CD4-positive, alpha-beta T cell treated with Interleukin-6 for 4 hours (primary cell): ENCODE measurements at places on chromosomes 1 and 21.

DNA sequence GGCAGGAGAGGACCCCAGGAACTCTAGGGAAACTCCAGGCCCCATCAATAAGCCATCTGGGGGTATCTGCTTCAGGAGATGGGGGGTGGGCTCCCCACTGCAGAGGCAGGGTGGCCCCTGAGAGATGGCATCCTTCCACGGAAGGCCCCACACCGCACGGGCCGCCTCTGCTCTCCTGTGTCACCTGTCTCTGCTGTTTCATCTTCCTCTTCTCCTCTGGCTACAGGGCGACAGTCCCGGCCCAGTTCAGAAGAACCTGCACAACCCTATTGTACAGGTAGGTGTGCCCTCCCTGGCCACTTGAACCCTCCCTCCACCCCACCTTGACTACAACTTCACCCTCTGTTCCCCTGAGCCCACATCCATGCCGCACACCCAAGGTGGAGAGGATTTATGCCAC is 90.2 kb upstream of the TMEM51 start:
- no peak for DNase-seq

DNA sequence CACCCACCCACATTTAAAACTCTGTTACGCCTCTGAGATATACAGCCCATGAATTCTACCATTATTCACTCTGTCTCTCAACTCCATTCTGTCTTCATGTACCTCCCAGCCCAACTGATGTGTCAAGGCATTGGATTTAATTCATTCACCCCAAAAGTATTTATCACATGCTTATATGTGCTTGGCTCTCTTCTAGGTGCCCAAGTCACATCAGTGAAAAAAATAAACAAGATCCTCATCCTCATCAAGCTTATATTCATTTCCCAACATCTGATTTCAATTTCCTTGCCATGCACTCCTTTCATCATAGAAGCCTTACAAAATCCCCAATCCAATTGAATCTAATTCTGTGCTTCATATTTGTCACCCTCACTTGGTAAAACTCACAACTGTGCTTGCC is 967.6 kb downstream of the LTN1 start:
- no peak for DNase-seq

DNA sequence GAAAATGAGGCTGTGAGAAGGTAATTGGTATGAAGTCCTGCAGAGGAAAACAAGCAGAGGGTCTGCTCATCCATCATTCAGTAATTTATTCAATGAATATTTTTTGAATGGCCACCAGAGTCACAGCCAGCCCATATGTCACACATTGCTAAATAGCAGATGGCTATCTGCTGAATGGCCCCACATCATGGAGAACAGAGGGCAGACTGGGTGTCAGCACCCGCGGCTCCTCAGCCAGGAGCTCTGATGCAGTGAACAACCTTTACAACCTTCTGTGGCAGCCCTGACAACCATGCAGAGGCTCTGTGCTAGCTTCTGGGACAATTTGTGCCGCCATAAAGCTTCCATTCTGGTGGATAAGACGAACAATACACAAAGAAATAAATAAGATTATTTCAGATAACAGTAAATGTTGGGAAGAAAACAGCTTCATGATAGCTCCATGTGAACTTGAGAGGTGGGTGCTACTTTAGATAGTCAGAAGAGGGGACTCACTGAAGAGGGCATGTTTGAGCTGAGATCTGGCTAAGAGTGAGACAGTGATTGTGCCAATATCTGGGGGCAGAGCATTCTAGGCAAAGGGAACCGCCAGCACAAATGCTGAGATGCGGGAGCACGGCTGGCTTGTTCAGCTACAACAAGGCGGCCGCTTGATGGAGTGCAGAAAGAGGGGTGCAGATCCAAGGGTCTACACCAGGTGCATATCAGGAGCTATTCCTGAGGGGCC is 2.8 kb upstream of the C1orf210 start:
- DNase-seq = no peak

- peak; percentile 76 for DNase-seq
Observed at GRCh38 chr1:92484472-92485380, 2.0 kb downstream of the GFI1 start.

- DNase-seq = no peak
Observed at GRCh38 chr1:119816407-119816806, 5.1 kb upstream of the REG4 start.

DNA sequence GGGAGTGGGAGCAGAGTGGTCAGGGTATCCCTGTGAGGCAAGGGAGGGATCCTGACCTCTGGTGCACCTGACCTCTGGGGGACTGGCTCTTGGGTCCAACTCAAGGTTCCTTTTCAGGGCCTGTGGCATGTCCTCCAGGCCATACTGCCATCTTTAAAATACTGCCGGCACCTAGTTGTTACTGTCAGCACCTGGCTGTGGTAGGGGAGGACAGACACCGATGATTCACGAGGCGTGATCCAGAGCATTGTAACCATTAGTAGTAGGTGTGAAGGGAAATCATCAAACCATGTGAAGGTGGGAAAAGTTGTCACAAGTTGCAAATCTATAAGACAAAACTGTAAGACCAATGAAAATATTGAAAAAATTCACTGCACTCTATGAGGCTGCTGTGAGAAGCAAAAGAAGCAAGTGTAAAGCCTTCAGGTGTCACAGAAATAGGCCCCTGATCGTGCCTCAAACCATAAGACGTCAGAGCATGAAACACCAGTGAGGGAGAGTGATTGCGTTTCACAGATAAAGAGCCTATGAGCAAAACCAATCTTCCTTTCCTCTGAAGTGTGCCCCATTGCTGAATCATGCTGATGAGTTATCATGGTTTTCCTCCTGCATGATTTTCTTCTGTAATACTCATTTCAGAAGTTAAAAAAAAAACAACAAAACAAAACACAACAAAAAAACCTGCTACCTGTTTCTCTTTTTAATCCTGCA is 55.3 kb downstream of the CDC7 start:
- DNase-seq = peak; percentile 68

GRCh38 chr1:39832294-39832693 is 43.6 kb upstream of the BMP8B start:
- no peak for DNase-seq

GRCh38 chr1:66275083-66275482 is 258.9 kb upstream of the SGIP1 start:
- peak; percentile 27 for DNase-seq

GRCh38 chr1:158022554-158023312 is 29.3 kb downstream of the KIRREL1 start:
- DNase-seq = no peak
